ENCODE measurements at places on chromosomes 1 and 21.

DNA sequence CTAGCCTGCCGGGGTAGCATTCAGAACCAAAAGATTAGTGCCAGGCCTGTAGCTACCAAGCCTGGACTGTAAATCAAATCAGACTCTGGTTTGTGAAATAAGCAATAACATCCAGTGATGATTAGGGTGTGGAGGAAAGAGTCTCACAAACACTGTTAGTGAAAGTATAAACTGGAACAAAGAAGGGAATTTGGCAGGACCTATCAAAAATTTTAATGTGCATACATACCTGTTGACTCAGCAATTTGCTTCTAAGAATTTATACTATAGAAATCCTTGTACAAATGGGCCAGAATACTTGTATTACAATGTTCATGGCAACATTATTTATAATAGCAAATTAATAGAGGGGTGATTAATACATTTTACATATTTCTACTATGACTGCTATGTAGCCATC lies 109.8 kb upstream of the WARS2 start:
- DNase-seq: no peak

DNA sequence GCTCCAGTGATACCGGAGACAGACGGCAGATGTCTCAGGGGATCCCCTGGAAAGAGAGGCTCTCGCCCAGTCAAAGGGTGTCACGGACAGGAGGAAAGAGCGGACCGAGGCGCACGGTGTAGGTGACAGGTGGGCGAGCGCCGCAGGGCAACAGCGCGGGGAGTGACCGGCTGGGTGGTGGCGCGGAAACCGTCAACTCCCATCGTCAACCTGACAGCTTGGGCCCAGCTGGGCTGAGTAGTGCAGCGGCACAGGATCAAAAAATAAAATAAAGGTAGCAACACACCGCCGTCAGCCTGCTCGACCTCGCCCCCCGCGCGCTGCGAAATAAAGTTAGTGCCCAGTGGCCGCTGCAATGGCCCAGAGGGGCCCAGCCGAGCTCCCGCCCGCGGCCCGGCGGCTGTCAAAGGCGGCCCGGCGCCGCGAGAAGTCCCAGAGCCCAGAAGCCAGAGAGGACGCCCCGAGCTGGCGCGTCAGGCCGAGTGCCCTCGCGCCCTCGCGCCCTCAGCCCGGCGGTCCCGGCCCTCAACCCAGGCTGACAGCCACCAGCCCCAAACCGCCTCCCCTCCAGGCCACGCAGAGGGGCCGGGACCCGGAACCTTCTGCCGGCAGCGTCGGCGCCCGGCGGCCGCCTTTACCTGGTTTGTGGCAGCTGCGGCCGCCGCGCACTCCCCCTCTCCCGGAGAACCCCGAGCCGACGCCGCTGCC lies at the start of gene LYST:
LYST (minus strand) TSS at position 702 of the 708 bp plus-strand sequence. CDS start 36,489 bp downstream, outside the sequence.
- peak; percentile 91 for DNase-seq

- peak; percentile 38 for DNase-seq
Measured at GRCh38 chr1:74952786-74953185, 181.4 kb upstream of the LHX8 start.

- DNase-seq: no peak
Measured at GRCh38 chr21:33566514-33566913, 22.0 kb downstream of the DONSON start.

DNA sequence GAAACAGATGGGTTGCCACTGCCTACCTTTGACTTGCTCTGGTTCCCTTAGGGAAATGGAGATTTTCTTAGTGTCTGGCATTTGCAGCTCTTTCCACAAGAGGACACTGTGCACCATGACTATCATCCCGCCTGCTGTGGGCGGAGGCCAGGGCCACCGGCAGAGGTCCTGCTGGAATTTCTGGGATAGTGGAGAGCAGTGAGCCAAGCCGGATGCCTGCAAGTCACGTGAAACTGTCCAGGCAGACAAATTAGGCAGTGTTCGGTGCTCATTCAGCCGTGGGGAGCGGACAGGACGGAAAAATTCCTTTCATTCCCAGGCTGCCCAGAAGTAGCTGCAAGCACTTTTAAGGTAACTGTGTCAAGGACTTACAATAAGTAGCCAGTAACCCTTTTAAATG lies 43.4 kb downstream of the IGSF5 start:
- DNase-seq: peak; percentile 94

DNA sequence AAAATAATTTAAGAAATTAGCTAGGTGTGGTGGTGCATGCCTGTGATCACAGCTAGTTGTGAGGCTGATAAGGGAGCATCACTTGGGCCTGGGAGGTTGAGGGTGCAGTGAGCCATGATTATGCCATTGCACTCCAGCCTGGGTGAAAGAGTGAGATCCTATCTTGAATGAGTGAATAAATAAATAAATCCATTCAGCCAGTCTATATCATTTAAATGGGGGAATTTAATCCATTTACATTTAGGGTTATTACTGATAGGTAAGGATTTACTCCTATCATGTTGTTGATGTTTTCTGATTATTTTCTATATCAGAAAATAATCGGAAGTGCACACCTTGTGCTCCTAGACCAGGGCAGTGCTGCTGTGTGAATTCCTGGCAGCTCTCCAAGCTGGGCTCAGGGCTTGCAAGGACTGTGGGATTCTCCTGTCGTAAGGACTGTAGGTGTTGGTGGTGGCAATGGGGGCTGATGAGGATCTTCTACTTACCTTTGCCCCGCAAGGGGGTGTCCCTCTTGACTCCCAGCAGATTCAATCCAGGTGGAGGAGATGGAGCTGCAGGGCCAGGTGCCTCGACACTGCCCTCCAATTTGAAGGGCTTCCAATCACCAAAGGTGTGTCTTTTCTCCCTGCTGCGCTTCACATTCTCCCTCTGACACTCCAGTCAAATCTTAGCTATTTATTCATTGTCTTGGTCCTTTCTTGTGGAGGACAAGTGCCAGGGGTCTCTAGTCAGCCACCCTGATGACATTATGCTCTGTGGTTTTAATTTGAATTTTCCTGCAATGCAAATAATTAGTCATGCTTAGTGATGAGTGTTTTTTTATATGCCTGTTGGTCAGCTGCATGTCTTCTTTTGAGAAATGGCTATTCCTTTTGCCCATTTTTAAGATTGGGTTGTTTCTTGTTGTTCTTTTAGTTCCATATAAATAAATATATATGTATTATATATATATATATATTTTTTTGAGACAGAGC lies 14.1 kb upstream of the TRAPPC10 start:
- DNase-seq: no peak

DNA sequence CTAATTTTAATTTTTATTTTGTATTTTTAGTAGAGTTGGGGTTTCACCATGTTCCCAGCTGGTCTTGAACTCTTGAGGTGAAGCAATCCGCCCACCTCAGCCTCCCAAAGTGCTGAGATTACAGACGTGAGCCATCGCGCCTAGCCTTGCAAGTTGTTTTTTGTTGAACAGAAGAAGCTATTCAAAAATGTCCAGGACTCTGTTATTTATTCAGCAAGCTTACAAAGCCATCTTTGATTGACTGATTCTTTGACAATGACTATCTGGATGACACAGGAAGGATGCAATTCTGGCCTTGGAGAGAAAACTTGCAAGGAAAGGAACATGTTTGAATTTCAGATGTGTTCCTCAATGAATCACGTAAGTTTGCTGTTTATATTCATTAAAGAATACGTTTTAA lies 63.5 kb downstream of the MAP3K7CL start:
- no peak for DNase-seq

DNA sequence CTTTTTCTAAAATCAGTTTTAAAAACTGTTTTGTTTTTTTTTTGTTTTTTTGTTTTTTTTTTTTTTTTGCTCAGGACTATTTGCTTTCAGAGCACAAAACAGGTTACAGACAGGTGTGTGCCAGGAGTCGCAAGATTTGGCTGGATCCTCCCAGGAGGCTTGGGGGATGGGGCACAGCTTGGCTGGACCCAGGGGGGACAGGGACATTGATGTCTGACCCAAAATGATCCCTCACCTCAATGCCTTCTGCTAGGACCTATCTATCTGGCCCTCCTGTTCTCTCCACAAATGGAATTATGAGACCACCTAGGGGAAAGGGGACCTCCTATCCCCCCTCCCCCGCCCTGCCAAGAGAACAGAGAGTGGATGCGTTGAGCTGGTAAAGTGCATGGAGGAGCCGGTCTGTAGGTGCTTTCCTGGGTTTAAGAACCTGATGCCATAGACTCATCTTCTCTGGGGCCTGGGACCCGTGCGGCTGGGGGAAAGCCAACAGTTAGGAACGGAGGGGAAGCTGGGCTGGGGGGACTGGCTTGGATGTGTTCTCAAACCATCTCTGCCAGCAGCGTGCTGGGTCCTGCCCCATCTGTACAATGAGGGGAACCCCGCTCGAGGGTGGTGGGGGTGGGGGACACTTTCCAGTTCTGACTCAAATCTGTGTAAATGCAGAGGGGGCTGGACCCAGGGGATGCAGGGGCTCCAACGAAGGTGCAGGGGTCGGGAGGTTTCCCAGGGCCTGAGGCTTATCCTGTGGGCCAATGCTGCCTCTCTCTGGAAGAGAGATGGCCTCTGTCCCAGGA lies 28.9 kb downstream of the RUNX3 start:
- no peak for DNase-seq

DNA sequence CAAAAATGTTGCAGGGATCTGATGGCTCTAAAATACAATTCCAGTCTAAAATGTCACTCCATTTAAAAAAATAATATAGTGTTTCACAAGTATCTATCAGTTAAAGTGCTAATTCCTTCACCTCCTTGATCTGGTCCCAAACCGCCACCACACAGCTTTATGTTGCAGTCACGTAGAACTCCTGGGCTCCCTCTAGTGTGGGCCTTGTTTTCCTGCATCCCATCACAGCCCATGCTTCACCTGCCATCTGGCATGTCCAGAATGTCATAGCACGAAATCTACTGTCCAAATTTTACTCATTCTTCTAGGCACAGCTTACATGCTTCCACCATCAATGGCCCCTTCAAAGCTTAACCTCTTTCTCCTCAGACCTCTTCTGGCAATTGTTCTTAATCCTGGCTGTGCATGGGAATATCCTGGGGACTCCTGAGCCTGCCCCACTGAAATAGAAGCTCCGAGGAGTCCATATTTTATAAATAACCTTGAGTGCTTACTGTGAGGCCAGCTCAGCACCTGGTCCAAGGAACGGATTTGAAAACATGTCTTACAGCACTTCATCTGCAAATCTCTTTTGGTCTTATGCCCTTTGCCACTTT lies 15.5 kb downstream of the FYB2 start:
- DNase-seq: peak; percentile 73

DNA sequence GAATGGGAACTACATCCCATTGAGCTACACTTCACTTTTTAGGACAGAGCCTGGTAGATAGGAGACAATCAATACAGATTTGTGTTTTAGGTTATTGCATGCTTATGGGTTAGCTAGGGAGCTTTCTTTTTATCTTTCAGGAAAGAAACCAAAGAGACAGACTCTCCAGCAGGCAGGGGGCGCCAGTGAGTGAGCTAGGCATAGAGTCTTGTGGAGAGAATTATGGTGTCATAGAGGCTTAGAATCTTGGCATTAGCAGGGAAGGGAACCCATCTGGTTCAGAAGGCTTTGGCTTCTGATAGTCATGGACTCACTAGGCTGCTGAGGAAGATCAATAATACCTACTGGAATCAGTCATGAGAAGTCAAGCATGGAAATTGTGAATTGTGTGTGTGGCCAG lies at the start of gene SMCP:
SMCP (plus strand) TSS at position 281 of the 400 bp plus-strand sequence. CDS start 6,101 bp downstream, outside the sequence.
- DNase-seq: peak; percentile 93

DNA sequence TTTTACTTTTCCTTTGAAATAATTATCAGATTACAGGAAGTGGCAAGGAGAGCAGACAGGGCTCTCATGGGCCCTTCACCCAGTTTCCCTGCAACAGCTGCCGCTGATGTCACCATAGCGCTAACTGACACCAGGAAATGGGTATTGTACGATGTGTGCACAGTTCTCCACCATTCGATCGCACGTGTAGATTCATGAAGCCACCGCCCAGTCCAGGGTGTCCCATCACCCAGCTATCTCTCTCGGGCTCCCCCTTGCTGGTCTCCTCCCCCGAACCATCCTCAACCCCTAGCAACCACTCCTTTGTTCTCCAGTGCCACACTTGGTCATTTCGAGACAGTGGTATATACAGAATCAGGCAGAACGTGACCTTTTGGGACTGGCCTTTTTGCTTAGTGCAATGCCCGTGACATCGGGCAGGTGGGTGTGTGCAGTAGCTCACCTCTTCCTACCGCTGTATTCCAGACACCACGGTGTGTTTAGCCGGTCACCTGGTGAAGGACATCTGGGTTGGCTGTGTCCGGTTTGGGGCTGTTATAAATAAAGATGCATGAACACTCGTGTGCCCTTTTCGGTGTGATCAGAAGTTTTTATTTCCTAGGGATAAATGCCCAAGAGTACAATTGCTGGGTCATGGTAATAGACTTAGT lies 118.4 kb downstream of the CRYAA start:
- no peak for DNase-seq

DNA sequence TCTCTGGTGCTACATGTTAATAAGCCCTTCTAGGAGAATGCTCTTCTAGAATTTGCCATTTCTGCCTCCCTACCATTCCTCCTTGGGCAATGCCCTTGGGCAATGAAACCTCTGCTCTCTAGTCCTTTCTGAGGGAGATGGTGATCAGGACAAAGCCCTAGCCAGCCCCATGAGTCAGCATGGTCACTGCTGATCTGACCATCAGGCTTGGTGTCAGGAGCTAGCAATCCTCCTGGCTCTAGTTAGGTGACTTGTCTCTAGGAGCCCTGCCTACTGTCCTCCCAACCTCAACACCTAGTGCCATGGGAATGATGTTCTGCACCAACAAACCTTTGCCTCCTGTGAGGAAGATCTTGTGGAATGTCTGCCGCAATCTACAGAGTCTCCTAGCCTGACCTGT lies 89.8 kb downstream of the NMNAT2 start:
- no peak for DNase-seq

DNA sequence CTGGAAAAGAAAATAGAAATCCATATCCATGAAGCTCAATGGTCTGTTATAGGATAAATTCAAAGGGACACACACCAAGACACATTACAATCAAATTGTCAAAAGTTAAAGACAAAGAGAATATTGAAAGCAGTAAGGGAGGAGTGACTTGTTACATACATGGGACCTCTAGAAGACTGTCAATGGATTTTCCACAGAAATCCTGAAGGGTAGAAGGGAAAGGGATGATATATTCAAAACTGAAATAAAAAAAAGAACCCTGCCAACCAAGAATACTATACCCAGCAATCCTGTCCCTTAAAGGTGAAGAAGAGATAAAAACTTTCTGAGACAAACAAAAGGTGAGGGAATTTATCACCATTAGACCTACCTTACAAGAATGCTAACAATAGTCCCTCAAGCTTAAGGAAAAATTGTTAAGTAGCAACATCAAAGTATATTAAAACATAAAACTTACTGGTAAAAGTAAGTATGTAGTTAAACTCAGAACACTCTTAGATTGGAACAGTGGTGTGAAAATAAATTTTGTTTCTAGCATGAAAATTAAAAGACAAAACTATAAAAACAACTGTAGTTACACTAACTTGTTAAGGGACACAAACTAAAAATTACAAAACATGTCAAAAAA lies 103.2 kb upstream of the APP start:
- no peak for DNase-seq

Data from WERI-Rb-1 (cell line).